Activated naive CD8-positive, alpha-beta T cell treated with anti-CD3 and anti-CD28 coated beads, Interleukin-2, amount 10 ng/mL, durations not matched to agents 7 days and 5 days (primary cell): ENCODE measurements at places on chromosomes 11 and 22. TPM values are rescaled to one million over a fixed set of nuclear protein-coding genes. Genes with fewer than 3 reads are reported as not detected.

Gene ELF5
- total RNA-seq = not detected

Gene SOX6
- total RNA-seq = not detected

Gene APOBEC3F
- total RNA-seq = 41.4 TPM

Gene H19
- total RNA-seq = not detected

Gene SLC22A8
- total RNA-seq = not detected

Gene CHKB
- 132 TPM for total RNA-seq

- no peak for DNase-seq
- H3K4me1 ChIP-seq = peaks cover 7% of the 10 kb centered on the region
Measured at GRCh38 chr11:64032050-64032449, 3.7 kb upstream of the FLRT1 start.

- H3K27me3 ChIP-seq = no peaks in the 10 kb centered on the region
- H3K27ac ChIP-seq = no peak overlapping the region
- no peak overlapping the region for H3K4me3 ChIP-seq
Measured at GRCh38 chr11:125429807-125430678, 66.0 kb downstream of the FEZ1 start.

- DNase-seq = no peak
- no peaks in the 10 kb centered on the region for H3K36me3 ChIP-seq
- H3K27ac ChIP-seq = no peak overlapping the region
- no peaks in the 10 kb centered on the region for H3K4me1 ChIP-seq
- peaks cover 27% of the 10 kb centered on the region for H3K27me3 ChIP-seq
Measured at GRCh38 chr22:43337946-43338345, 5.2 kb downstream of the SCUBE1 start.

DNA sequence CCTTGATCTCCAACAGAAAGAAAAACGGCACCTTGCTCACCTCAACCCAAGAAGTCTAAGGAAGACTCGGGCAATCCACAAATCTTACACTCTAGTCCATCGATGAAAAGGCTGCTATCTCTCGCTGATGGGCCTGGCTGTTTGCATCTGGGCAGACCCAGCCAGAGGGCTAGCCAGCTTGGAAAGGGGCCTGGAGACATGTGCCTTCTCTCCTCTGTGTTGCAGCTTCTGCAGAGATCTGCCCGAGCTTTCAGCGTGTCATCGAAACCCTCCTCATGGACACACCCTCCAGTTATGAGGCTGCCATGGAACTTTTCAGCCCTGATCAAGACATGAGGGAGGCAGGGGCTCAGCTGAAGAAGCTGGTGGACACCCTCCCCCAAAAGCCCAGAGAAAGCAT is 3.2 kb downstream of the SCGB1A1 start:
- H3K4me1 ChIP-seq = peaks cover 9% of the 10 kb centered on the region
- no peak overlapping the region for H3K4me3 ChIP-seq
- peaks cover 11% of the 10 kb centered on the region for H3K27me3 ChIP-seq
- no peak for DNase-seq
- H3K36me3 ChIP-seq = no peaks in the 10 kb centered on the region
- H3K27ac ChIP-seq = no peak overlapping the region

- H3K4me1 ChIP-seq = peaks cover 4% of the 10 kb centered on the region
- H3K4me3 ChIP-seq = no peak overlapping the region
- no peak for DNase-seq
- no peak overlapping the region for H3K27ac ChIP-seq
- H3K36me3 ChIP-seq = no peaks in the 10 kb centered on the region
- peaks cover 10% of the 10 kb centered on the region for H3K27me3 ChIP-seq
Measured at GRCh38 chr11:12901874-12902481, 107.1 kb upstream of the RASSF10 start.

GRCh38 chr11:70836071-70836470 is 416.3 kb downstream of the SHANK2 start:
- H3K4me1 ChIP-seq = no peaks in the 10 kb centered on the region
- no peak overlapping the region for H3K27ac ChIP-seq
- H3K36me3 ChIP-seq = no peaks in the 10 kb centered on the region
- H3K27me3 ChIP-seq = no peaks in the 10 kb centered on the region
- no peak overlapping the region for H3K4me3 ChIP-seq
